Peyer's patch (tissue), 4 donors: ENCODE measurements at places on chromosomes 5 and 9. TPM values are rescaled to one million over a fixed set of nuclear protein-coding genes. Genes with fewer than 3 reads are reported as not detected.

- no peak for DNase-seq
These were observed 16.9 kb downstream of the COL5A1 start for GRCh38 chr9:134658378-134658955.

DNA sequence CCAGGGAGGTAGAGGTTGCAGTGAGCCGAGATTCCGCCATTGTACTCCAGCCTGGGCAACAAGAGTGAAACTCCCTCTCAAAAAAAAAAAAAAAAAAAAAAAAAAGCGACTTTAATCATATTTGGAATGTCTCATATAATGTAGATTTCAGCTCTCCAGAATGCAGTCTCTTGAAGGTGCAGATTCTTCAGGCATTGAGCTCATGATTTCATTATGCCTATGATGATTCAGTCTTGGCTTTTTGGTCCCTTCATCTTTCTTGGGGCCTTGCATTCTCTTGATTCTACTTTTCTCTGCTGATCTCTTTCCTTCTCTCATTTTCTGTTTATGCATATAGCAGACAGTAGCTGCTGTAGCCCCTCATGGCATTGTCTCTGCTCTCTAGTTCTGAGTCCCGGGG is 22.9 kb downstream of the KDM4C start:
- no peak for DNase-seq

DNA sequence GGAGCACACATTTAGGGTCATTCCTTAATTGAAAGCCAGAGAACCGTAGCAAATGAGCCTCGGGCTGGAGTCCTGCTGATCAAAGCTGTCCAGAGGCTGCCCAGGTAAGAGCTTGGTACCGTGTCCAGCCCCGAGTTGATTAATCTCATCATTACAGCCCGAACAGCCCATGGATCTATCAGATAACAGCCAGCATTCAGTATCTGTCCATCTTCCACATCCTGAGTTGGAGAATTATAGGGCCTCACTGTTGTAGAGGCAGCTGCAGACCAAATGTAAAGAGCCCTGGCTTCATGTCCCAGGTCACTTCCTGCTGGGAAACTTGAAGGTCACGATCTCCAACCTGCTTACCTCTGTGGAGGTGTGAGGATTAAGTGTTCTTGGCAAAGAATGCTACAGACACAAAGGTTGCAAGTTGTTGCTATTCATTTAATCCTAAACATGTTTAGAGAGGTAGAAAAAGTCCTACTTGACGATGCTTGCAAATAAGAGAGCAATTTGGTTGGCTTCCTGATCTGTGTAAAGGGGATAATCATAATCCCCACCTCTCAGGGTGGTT is 16.1 kb downstream of the GGTA1 start:
- DNase-seq, result no peak

- DNase-seq, result no peak
These were observed 304.4 kb downstream of the MAN2A1 start for GRCh38 chr5:109994135-109994534.

DNA sequence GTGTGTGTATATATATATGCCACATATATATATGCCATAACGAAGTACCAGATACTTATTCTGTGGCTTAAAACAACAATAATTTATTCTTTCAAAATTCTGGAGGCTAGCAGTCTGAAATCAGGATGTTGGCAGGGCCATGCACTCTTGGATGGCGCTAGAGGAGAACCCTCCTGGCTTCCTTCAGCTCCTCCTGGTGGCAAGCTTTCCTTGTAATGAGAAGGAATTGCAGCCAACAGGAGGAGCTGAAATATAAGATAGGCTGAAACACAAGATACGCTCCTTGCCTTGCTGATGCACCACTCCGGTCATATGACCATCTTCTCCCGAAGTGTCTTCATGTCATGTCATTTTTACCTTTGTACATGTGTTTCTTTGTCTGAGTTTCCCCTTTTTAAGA is 368.1 kb upstream of the CTNND2 start:
- DNase-seq, result no peak

- DNase-seq, result no peak
These were observed 24.6 kb downstream of the RAPGEF6 start for GRCh38 chr5:131610198-131611063.

DNA sequence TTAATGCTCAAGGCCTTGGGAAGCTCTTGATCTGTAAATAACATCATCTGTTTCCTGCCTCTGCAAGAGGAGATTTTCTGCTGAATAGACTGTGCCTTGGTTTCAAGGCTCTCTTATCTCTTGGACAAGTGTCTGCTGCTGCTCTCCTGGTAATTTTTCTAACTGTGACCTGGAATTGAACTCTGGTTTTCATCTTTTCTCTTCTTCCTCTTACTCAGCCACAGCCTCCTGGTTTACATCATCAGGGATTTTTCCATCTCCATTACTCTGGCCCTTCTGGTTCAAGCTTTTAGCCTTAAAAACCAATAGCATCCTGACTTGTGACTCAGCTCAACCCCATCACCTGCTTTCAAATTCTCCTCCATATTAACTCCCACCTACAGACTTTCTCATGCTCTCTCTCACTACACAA is 49.6 kb upstream of the ITGA1 start:
- DNase-seq, result no peak

GRCh38 chr5:930866-931265 is 38.2 kb downstream of the TRIP13 start:
- DNase-seq, result no peak

Gene DENND1A
- total RNA-seq, result 53.9 TPM

Gene MEIKIN
- total RNA-seq, result not detected

Gene ANAPC2
- 37.7 TPM for total RNA-seq

Gene CMYA5
- total RNA-seq, result 3.1 TPM
